Heart left ventricle (tissue), 16 donors: ENCODE measurements at places on chromosomes 1 and 21. TPM values are rescaled to one million over a fixed set of nuclear protein-coding genes. Genes with fewer than 3 reads are reported as not detected.

GRCh38 chr1:166300767-166301166 is 134.0 kb upstream of the FAM78B start:
- no peak for DNase-seq

DNA sequence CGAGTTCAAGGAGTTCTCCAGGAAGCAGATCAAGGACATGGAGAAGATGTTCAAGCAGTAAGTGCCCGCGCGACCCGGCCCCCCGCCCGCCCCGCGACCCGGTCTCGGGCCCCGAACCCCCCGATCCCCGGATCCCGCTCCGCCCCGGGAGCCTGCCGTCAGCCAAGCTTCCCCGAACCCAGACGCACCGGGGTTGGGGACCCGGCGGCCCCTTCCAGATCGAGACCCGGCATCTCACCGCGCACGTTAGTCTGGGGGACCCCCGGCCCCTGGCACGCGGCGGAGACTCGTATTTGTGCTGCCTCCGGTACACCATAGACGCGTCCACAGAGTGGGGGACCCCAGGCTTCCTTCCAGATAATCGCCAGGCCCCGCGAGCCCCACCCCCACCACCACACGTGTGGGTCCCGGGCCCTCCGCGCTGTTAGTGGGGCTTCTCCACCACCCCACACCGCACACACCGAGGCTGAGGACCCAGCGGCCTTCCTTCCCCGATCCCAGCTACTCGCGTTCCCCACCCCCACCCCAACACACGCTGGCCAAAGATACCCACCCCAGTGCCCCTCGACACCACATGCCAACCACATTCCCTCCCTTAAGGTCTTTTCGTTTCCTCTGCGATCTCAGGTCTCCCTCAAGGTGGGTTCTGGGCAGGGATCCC is 665 bp downstream of the EFHD2 start:
- DNase-seq = no peak

DNA sequence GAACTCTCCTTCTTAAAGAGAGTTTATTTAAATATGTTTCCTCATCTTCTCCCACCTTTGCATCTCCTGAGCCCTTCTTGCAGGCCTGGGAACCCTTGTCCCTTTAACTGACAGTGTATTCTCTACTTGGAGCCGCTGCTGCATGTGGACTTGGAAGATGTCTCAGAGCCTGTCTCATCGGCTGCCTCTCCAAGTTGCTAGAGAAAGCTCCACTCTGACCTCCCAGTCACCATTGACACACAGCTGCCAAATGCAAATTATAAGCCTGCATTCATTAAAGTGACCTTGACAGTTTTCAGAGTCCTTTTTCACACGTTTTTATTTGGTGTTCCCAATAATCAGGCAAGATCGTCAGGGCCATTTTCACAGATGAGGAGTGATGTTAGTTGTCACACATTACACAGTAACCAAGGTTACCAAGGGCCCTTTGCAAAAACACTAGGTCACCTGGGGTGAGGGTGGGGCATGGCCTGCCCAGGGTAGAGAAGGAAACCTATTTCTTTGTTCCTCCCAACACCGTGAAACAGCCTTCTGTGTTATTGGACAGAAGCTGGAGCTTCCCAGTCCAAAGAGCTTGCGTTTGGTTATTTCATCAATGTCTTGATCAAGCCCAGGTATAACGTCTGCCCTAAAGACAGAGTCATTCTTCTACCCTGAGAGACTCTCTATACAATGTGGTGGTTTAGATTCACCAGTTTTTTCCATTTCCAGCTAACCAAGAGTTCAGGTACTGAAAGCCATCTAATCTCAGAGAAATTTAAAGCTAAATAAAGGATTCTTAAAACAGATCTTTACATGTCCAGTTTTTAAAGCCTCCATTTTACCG is 164.1 kb downstream of the GALNT2 start:
- no peak for DNase-seq

- DNase-seq = no peak
These were observed 30.3 kb upstream of the FMOD start for GRCh38 chr1:203381151-203381751.

The C1orf56 gene
- total RNA-seq = 7.1 TPM

DNA sequence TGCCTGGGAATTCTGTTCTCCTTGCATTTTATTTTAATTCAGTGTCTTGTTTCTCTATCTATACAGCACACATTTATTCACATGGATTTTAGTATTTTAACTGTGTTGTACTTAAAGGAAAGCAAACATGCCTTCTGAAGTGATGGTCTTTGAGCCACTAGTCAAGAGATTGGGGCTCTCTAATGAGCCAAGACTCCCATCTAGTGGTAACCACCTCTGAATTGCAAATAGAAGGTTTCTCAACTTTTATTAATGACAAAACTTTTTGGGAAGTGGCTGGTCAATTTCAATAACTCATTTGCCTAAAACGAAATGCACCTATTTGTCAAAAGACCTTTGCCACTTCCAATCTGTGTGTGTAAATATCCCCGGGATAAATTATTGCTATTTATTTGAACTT is 199.6 kb downstream of the LTN1 start:
- no peak for DNase-seq

- DNase-seq = no peak
These were observed 3.1 kb downstream of the PANK4 start for GRCh38 chr1:2523191-2523890.

DNA sequence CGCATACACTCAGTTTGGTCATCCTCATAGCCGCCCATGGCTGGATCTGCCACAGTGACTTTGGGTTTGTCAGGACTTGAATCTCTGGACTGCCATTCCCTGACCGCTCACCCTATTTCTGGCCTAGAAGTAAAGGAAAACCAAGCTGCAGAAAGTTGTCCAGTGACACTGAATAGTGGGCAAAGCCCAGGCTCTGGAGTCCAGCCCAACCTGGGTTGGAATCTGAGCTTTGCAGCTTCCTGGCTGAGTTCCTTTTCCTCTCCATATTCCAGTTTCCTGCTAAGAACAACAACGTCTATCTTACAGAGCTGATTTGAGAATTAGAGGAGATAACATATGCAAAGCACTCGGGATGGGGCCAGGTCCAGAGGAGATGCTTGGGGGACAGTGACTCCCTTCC is 15.6 kb upstream of the EIF4G3 start:
- no peak for DNase-seq

The TSACC gene
- not detected for total RNA-seq

DNA sequence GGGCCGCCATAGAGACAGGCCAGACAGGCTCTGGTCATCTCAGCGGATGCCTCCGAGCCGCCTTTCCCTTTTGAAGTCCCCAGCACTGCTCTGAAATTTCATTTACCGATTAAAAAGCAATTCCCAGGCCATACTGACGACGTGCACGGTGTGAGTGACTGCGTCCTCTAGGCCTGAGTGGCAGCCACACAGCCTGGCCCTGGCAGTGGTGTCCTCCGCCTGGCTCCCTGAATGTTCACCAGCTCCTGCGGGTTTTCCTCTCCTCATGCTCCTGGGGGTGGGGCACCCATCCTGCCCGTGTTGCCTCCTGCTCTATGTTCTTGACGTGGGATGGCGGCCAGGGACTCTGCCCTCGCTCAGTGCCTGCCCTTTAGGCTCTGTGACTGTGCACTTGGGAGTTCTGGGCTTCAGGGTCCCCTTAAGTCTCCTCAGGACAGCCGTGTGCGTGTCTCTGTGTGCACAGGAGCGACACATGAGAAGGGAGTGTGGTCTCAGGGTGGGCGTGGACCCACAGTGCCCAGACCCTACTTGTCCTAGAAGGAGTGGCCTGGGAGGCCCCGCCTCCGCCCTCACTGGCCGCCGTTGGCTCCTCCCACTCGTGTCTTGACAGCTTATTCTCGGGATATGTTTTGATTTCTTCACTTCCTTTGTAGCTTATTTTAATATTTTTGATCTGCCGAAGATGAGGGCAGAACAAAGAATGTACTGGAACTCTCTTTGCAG is 3.6 kb downstream of the SKI start:
- DNase-seq = peak; percentile 80

GRCh38 chr1:212536586-212536985 is 72.0 kb upstream of the ATF3 start:
- DNase-seq = no peak

DNA sequence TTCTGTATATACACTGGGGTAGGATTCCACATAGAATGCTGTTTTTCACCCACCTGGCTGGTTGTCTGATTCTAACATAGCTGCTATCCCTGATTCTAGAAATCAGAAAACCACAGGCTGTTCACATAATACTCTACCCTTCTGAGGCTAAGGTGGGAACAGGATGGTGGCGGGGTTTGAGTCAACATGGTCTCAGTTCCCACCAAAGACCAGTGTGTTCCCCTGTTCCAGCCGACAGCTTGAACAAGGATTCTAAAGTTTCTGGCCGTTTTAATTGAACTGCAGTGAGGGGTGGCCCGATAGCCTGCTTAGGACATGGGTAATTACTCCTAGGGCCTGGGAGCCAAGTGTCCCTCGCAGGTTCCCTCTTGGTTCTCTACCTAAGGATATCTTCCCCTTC is 38.4 kb downstream of the PEX14 start:
- DNase-seq = no peak
